ENCODE measurements at places on chromosomes 1 and 21.

GRCh38 chr1:17890056-17890814 is 135.1 kb downstream of the ACTL8 start:
- no peak for DNase-seq

GRCh38 chr1:90154711-90155110 is 159.8 kb downstream of the ZNF326 start:
- no peak for DNase-seq

- DNase-seq = no peak
These were observed 189.7 kb downstream of the SLC35F3 start for GRCh38 chr1:234094172-234094571.

DNA sequence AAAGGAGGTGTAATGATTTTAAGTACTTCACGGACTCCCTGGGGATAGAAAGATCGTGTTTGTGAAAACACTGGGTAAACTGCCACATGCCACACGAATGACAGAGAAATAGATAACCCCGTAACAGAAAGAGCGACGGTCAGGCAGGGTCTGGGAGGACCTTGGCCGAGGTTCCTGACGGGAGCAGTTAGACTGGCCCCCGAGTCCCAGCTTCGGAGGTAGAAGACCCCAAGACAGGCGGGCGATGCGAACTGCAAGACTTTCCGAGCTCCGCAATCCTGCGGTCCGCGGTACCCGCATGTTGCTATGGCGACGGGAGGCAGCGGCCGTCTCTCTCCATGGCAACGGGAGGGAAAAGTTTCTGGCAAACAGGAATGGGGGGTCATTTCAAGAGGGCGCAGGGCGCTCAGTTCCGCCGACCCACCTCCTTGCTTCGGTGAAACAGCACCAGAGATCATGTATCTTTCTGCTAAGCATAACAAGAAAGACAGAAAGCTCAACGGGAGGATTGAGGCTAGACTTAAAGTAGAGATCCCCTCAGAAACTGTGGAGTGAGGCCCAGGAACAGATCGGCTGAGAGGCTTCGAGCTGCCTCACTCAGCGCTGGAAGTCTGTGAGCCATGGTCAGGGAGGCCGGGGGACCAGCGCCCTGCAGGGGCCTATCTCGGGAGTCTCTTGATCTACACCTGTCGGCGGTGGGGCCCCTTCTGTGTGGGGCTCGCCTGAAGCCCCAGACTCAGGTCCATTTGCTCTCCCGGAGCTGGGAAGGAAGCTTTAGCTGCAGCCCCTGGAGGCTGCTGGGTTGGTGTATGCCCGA is 685 bp upstream of the SYT6 start:
- no peak for DNase-seq

DNA sequence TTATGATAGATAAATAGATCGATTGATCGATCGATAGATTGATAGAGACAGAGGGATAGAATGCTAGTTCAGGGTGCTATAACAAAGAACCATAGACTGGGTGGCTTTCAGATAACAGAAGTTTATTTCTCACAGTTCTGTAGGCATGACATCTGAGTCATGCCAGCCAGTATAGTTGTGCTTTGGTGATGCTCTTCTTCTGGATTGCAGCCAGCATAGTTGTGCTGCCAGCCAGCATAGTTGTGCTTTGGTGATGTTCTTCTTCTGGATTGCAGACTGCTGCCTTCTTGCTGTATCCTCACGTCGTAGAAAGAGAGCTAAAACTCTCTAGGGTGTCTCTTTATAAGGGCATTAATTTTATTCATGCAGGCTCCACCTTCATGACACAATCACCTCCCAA is 860.8 kb downstream of the BRINP3 start:
- no peak for DNase-seq

DNA sequence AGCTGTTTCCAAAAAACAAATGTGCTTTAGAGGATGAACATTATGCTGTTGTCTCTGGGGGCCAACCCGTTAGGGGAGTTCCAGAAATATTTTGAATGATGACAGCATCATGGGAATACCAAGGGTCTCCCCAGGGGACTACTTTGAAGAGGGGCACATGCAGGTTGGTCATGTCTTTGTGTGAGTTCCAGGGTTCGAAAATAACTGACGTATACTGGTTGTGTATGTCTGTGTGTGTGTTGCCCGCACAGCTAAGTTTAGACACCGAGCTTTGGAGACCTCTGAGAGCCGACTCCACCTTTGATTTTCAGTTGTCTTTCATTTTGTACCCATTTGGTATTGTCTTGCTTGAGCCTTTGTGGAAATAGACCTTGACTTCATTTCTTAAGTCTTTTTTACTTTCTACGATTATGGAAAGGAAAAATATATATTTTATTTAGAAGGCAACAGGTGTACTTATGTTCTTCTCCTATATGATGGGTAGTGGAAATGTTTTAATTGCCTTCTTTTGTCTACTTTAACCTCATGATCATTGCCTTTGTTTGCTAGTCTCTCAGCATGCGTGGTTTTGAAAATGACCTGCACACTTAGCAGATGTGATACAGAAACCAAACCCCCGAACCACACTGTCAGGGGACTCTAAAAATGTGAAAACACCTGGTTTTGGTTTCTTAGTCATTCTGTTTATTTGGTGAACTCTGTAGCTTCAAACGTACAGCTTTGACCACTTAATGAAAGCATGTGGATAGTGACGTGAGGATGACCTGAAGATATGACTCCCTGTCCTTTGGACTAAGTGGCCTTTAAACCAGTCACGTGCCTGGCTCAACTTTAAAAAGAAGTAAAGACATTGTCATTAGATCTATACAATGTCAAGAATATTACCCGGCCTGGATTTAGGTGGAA is 56.5 kb downstream of the GALNT2 start:
- DNase-seq = no peak

GRCh38 chr1:208184966-208185654 is 59.1 kb downstream of the PLXNA2 start:
- DNase-seq = no peak

DNA sequence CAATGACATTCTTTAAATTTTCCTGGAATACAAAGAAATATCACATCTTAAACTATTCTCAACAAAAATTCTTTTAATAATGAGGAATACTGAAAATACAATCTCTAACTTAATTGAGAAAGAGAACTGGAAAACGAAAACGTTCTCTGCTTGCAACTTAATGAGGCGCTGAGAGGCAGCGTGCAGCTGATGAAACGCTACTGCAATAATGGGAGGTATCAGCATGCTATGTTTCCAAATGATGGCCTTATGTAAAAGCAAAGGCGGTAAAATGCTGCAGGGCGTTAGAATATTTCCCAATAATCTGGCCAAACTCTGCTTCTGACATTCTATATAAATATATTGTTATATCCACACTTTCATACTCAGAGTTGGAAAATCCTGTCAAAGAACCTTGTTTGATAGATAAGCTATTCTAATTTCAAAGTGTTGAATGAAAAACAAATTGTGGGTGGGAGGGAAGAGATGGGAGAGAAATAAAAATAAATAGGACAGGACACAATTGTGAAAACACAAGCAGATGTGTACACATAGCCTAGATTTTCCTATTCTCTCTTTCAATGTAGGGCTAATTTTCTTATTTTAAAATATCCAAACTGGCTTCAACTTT is 70.9 kb downstream of the APP start:
- no peak for DNase-seq

GRCh38 chr21:45539796-45540600 is 2.2 kb downstream of the SLC19A1 start:
- no peak for DNase-seq

DNA sequence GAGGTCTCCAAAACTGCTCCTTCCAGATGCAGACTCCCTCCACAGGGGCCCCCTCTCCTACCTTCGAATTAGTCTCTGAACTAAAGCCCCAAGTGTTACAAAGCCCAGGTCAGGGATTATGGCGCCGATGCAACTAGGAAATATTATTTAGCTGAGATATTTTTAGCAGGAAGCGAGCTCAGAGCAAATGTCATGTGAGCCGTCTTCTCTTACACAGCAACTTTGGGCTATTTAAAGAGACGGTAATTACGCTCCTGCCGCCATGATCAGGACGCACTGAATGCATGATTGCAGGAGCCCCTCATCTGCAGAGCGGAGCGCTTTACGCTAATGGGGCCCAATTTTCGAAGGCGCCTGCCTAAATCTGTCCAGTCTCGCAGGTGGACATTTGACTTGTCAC is 55.3 kb upstream of the TARDBP start:
- no peak for DNase-seq

GRCh38 chr1:83130886-83131691 is 867.8 kb downstream of the TTLL7 start:
- DNase-seq = no peak

- no peak for DNase-seq
These were observed 789 bp upstream of the GALE start for GRCh38 chr1:23801338-23801748.

- no peak for DNase-seq
These were observed 22.6 kb downstream of the ANKRD13C start for GRCh38 chr1:70331962-70332361.

- DNase-seq = no peak
These were observed at the start of gene CTSE for GRCh38 chr1:206023695-206024094. TSS of gene CTSE (minus strand) at chr1:206023895. CDS start at chr1:206023791, 104 bp downstream.

GRCh38 chr1:117112047-117112717 is 9.4 kb downstream of the TRIM45 start:
- DNase-seq = no peak

DNA sequence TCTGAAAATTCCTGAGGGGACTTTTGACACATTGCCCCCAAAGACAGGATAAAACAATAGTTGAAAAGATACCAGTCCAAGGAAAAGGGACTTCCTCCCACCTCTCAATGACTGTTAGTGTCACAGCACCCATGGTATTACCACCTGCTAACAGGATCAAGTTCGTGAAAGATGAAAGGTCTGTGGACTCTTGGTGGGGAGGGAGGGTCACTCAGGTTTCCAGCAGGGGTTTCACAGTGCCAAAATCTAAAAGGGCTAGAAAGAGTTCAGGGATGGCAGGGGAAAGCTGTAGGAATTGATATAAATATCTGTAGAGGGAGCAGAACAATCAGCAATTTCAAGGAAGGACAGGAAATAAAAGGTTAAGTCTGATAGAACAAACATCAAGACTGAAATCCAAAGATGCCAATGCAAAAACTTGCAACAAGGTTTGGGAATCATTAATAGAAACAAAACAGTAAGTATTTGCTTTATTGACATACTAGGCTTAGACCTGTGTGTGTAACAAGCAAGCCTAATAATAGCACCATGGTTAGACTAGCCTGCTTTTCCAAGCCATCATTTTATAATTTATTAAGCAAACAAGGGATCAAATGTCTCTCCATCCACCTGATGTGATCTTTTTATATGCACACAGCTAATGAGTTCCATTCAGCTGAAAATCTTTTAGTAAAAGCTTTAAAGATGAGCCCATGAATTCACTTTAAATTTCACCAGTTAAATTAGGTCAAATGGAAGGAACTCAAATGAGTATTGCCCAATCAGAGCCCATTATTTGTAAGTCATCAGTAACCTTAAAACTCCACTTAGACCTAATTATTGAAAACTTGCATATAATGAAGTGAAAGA is 3.7 kb downstream of the MCL1 start:
- DNase-seq = no peak

GRCh38 chr1:81369833-81370232 is 430.9 kb upstream of the ADGRL2 start:
- DNase-seq = no peak

DNA sequence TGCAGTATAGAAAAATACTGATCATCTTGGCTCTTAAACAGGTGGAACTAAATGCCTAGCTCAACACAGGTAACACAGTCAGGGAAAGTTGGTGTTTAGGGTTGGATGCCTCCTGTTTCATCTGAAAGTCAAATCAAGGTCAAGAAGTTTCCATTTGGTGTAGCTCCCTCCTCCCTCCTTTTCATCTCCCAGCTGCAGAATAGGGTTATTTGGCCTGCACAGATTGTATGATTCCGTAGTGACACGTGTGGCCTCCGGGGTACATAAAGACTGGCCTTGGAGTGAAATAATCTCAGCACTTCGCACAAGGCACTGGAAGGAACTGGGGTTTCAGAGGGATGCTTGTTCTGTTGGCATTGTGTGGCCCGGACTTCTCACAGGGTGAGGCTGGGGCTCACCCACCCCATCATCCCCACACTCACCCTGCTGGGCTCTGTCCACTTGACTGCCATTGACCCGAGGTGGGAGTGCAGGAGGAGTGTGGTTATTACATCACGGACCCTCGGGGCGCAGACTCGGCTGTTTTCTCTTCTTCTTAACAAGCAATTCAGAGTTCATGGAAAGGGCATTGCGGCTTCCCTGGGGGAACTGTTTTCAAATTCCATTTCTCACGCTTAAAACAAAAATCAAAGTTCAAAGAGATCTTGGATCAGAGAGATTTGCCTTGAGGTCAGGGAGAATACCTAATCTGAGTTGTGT is 18.4 kb downstream of the IGSF5 start:
- DNase-seq = no peak

- no peak for DNase-seq
These were observed 90.2 kb upstream of the PPM1J start for GRCh38 chr1:112805155-112805853.

- no peak for DNase-seq
These were observed 2.8 kb downstream of the S100A10 start for GRCh38 chr1:151990856-151991198.

All from stimulated activated CD4-positive, alpha-beta T cell treated with anti-CD3 and anti-CD28 coated beads, Interleukin-4, amount 100 ng/mL, for 4 hours (primary cell).